ENCODE measurements at places on chromosomes 4 and X.

GRCh38 chrX:1397001-1397400 is 5.1 kb upstream of the SLC25A6 start:
- DNase-seq: no peak

- no peak for DNase-seq
These were observed 149.7 kb upstream of the ANKRD50 start for GRCh38 chr4:124862261-124862660.

- DNase-seq: no peak
These were observed 28.1 kb downstream of the ADAM29 start for GRCh38 chr4:174946246-174946645.

DNA sequence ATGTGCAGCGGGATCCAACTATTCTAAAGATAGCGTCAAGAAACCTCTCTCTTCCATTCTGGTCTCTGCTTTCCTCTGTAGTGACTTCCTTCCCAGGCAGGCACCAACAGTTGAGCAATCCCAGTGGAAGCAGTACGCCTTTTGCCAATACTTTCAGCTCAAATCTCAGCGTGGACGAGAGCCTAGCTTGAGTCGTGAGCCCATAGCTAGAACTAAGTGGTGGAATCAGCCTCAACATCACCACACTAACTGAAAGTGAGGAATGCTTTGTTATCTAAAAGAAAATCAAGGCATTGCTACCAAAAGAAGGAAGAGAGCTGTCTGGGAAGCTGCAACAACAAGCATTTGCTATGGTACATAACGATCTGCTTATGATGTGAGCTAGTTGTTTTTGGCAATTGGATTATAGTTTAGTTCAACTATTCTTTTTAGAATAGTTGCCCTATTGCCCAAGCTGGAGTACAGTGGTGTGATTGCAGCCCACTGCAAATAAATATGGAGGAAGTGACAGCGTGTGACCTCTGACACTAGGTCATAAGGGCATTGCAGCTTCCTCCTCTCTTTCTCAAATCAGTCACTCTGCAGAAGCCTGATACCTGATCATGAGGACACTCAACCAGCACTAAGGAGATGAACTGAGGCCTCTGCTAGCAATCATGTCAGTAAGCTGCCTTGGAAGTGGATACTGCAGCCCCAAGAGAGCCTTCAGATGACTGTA is 24.7 kb upstream of the FRYL start:
- no peak for DNase-seq

DNA sequence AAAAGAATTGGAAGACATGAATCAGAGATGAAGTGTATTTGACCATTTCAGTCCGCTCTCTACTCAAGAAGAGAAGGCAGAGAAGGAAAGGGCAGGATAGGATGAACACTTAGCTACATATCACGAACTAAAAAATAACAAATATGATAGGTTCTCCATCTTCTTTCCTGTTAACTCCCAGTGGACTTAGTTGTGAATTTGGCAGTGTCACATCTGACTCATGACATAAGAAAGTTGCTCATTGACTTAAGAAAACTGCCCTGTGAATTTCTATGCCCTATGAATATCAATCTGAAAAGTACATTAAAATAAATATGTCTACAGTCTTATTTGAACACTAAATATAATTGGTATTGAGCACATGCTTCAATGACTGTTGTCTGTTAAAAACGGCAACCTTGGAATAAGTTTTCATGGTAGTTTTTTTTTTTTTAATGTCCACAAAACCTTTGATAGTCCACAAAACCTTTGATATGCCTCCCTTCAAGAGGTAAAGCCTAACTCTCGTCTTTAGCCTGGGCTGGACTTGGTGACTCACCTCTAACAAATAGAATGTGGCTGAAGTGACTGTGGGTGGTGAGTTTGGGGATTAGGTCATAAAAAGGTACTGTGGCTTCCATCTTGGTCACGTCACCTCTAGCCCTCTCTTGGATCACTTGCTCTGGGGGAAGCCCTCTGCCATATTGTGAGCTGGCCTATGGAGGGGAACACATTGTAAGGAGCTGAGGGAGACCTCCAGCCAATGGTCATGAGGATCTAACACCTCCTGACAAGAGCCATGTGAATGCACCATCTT is 184.7 kb upstream of the S100G start:
- no peak for DNase-seq

DNA sequence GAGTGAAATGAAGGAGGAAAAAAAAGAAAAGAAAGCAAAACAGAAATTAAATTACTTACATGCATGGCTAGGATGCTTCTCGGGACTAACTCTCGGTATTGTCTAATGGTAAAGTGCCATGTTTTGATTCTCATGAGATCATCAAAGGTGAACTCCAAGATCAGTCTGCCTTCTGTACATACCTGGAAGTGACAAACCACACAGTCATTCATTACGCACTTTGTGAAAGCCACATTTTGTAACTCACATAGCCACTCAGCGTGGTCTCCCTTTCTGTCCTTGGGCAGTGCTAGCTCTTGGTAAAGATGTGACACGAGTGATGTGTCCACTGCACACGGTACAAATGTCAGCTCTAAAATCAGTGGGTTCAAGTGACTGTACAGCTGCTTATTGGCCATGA is 309.8 kb downstream of the LDB2 start:
- no peak for DNase-seq

GRCh38 chr4:106201373-106201772 is 114.6 kb downstream of the TBCK start:
- no peak for DNase-seq

- no peak for DNase-seq
These were observed 405.8 kb upstream of the ADGRL3 start for GRCh38 chr4:60794372-60794771.

DNA sequence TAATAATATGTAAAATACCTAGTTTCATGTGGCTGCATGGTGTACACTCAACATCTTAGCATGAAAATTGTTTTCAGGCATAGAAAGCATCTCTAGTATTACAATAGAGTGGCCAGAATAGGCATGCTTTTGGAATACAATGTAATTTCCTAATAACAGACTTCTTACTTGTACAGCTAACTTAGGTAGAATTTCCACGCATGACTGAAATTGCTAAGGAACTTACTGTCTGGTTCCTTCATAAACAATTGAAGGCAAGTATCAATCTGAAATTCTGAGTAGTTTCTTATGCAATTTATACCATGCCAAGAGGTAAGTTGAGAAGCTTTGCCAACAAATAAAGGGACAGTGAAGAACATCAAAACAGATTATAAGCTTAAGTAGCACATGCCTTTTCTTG is 26.7 kb downstream of the SULT1E1 start:
- no peak for DNase-seq

DNA sequence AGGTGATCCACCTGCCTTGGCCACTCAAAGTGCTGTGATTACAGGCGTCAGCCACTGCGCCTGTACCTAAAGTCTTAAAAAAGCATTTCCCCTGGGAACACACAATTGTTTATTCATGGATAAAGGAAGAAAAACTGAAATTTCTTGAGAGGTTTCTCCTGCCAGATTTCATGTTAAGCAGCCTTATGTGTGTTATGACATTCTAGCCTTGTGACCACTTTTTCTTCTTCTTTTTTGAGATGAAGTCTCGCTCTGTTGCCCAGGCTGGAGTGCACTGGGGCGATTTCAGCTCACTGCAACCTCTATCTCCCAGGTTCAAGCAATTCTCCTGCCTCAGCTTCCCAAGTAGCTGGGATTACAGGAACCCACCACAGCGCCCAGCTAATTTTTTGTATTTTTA is 57.8 kb upstream of the PLAC8 start:
- DNase-seq: no peak

- DNase-seq: peak; percentile 69
These were observed 20.2 kb downstream of the WDR1 start for GRCh38 chr4:10096201-10096977.

- no peak for DNase-seq
These were observed 12.7 kb downstream of the ART3 start for GRCh38 chr4:76087007-76087769.

DNA sequence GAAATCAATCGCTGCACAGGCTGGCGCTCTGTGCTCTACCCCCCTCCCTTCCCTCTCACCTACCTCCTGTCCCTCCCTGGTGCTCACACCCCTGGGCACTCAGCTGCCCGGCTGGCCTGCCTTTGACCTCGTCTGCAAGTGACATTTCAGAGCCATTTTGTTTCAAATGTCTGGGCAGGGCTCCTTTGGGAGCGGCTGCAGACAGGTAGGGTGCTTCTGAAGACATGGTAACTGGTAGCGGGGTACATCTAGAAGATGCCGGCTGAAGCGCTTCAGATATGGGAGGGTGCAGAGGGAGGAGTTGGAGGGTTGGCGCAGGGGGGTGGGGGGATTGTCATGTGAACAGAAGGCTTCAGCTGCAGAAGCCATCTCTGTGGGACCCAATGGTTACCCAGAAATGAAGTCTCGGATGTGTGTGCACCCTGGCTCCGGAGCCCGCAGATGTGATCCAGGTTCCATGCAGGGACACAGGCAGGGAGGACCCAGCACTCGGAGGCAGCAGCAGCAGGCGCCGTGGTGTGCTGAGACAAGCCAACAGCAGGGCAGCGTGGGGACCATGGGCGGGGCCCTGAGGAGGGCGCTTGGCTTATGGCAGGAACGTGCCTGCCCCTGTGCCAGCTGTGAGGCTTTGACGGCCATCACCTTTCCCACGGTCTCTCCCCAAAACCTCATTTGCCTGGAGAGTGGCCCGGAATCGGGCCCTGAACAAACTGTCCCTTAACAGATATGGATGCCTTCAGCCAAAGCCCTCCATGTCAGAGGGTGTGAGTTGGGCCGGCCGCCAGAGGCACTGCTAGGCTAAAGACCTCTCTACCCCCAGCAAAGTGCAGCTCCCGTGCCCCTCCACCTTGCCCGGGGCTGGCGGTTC is 7.6 kb upstream of the DUSP9 start:
- no peak for DNase-seq

DNA sequence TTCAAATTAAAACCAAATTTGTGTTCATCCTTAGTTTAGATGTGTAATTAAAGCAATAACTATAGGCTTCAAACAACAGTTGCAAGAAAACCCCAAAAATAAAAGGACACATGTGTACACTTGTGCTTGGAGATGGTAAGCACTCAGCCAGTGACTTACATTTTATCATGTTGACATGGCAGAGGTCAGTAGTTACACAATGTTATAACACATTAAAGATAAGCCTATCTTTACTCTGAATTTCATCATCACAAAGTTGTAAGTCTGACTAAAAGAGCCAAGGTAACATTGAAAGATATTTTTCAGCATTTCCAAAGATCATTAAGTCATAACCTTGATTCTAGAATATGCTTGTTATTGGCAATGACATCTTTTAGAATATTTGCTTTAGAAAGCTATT is 98.5 kb upstream of the PNPLA4 start:
- no peak for DNase-seq

DNA sequence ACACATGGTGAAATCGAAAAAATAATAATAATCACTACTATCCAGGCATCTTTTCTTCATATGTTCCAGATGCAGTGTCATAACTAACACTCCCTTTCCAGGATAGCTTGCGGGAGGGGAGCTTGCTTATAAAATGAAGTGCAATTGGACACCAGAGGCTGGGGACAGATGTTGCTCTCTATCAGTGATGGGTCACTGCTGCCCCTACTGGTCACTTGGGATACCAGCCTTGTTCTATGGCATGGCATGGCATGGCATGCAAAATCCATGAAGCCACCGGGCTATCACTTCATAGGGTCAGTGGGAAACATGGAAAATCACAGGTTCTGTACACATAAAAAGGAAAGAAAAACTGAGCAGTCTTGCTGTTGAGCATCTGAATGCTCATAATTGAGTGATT is 168.1 kb downstream of the GLRA2 start:
- peak; percentile 35 for DNase-seq

DNA sequence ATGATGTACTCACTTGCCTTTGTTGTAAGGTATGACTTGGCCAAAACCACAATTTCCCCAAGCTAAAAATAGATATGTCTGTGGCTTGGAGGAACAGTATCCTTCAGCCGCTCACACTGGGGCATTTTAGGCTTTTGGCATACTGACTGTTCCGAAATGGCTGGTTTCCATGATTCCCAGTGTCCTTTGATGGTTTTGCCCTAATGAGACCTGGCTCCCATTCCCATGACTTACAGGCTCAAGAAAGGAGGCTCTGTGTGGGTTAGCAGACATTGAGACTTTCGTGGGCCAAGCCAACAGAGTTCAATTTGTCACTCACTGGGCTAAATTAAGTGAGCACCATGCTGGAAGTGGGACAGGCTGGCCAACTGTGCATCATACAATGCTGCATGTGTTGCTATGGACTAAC is 150.6 kb downstream of the CEP135 start:
- DNase-seq: no peak

DNA sequence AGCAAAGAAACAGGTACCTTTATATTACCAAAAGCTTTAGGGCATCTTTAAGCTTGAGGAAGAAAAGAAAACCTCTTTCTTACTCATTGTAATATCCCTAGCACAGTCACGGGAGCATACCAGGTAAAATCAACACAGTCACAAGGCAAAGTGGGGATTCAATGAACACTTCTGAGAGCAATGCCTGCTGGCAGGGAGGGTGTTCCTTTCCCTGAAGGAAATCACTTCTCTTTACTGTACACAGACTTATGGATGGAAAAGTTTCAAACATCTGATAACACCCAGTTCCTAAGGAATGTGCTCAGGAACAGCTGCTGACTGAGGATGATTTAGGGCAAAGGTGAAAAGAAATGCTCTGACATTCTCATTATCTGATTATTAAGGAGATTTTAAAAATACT is 94.8 kb downstream of the MAML3 start:
- DNase-seq: no peak

DNA sequence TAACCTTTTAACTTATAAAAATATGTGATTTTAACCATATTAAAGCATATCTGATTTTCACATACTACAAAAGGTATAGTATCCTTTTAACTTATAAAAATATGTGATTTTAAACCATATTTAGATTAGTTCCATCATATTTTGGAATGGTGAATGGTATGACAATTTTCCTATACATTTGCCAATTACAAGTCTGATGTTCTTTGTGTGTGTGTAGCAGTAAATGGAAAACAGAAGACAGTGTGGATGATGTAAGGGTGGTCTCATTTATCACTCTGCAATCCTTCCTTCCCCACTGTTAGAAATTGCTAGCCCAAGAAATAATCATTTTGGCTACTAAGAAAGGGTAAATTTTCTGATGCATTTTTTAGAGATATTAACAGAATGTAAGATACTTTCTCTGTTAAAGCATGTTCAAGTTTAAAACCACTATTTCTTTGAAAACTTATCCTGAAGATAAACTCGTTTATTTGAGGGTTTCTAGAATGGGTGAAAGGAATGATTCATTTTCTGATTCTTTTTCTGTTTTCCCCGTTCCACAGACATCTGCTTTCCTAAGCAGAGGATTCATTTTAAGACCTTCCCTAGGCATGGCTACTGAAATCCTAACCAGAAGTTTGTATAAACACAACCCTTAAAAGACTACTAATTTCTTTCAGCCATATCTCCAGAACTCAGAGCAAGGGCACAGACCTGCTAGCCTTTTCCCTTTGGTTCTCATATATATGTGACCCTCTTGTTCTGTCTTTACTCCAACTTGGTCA is 21.0 kb downstream of the NUDT6 start:
- DNase-seq: no peak

- DNase-seq: no peak
These were observed 121.1 kb upstream of the ATP6AP2 start for GRCh38 chrX:40459571-40460158.

All from activated CD4-positive, CD25-positive, alpha-beta regulatory T cell treated with anti-CD3 and anti-CD28 coated beads, Interleukin-2, amount 50 U/mL, for 72 hours (primary cell).